Activated CD4-positive, alpha-beta T cell treated with anti-CD3 and anti-CD28 coated beads for 36 hours (primary cell): ENCODE measurements at places on chromosomes 11 and 22. TPM values are rescaled to one million over a fixed set of nuclear protein-coding genes. Genes with fewer than 3 reads are reported as not detected.

CBLIF gene
- total RNA-seq, result not detected

MYRF gene
- 0.25 TPM for total RNA-seq

DNA sequence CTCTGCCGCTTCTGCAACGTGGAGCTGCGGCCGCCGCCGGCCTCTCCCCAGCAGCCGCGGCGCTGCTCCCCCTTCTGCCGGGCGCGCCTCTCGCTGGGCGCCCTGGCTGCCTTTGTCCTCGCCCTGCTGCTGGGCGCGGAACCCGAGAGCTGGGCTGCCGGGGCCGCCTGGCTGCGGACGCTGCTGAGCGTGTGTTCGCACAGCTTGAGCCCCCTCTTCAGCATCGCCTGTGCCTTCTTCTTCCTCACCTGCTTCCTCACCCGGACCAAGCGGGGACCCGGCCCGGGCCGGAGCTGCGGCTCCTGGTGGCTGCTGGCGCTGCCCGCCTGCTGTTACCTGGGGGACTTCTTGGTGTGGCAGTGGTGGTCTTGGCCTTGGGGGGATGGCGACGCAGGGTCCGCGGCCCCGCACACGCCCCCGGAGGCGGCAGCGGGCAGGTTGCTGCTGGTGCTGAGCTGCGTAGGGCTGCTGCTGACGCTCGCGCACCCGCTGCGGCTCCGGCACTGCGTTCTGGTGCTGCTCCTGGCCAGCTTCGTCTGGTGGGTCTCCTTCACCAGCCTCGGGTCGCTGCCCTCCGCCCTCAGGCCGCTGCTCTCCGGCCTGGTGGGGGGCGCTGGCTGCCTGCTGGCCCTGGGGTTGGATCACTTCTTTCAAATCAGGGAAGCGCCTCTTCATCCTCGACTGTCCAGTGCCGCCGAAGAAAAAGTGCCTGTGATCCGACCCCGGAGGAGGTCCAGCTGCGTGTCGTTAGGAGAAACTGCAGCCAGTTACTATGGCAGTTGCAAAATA, 816 bp downstream of the PDE3B start:
- peak overlapping the region; percentile 75 for H3K4me3 ChIP-seq
- peaks cover 35% of the 10 kb centered on the region for H3K36me3 ChIP-seq
- DNase-seq, result peak; percentile 63
- H3K27ac ChIP-seq, result peak overlapping the region; percentile 89
- H3K27me3 ChIP-seq, result no peaks in the 10 kb centered on the region
- peaks cover 51% of the 10 kb centered on the region for H3K4me1 ChIP-seq

NXPE4 gene
- not detected for total RNA-seq

GRCh38 chr22:24325105-24325757, 54.6 kb downstream of the SPECC1L start:
- peak; percentile 23 for DNase-seq
- H3K36me3 ChIP-seq, result peaks cover 29% of the 10 kb centered on the region

DNA sequence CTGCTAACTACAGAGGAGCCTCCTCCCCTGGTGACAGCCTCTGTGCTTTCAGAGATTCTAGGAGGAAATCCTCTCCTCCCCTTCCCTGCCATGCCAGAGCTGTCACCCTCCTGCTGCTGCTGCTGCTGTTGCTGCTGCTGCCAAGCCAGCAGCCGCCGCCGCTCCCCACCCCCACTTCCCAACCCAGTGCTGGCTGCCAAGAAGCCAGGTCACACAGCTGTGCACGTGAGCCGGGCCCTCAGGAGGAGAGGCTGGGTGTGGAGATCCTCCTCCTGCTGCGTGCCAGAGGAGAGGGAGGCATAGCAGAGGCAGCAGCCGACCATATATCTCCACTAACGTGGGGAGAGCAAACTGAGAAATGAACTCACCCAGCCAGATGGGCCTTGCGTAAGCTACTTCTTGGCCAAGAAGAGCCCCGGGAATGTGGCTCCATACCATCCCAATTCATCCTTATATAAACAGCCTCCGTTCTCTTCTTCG, 12.4 kb downstream of the CRY2 start:
- no peaks in the 10 kb centered on the region for H3K4me1 ChIP-seq
- DNase-seq, result no peak
- H3K4me3 ChIP-seq, result no peak overlapping the region
- no peaks in the 10 kb centered on the region for H3K27me3 ChIP-seq
- H3K27ac ChIP-seq, result no peak overlapping the region
